AG08395 (cell line): ENCODE measurements at places on chromosomes 2 and 18.

DNA sequence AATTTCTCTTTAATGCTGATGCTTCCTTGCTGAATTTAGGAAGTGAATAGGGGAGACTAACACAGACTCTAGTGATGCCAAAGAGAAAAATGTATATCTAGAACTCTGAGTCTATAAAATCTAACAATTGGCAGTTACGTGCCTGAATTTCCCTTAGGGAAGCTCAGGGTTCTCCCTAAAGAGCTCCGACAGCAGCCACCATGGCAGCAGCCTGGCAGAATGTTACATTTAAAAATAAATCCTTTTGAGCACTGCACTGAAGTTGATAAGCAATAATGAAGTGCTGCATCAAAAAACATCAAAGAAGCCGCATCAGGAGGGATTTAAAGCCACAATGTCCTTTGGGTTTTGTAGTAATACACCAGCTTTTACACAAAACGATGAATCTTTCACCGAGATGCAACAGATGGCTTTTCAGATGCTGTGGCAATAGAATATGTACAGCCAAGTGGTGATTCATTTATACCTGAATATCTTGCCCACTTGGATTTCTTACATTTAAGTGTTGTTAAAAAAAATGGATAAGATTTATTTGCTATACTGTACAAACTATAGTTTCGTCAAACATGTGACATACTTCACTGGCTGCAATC, 291.2 kb upstream of the SESTD1 start:
- no peak for DNase-seq

DNA sequence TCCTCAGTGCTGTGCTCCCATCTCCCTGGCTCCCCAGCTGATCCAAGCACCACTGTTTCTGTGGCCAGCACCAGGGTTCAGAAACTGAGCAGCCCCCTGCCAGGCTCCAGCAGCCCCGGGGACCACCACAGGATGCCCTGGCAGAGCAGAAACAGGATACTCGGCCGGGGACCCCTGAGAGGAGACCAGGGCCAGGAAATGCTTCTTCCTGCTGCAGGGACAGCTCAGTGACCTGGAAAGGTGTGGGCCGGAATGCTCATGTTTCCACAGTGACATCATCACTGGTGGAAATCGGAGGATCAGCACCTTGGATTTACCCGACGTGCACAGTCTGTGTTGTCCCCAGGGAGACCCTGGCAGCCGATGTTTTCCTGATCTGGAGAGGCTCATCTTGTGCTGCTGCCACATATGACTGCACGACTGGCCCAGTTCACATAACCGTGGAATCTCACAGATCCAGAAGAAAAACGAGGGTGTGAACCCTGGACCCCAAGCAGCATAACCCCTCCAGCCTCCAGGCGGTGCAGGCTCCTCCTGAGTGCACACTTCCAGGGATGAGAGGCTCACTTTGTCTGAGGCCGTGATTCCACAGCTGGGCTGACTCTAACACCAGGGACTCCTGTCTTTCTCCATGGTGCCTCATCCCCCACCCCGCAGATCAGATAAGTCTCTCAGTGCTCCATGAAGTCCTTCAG, 58.0 kb downstream of the DDX1 start:
- no peak for DNase-seq

GRCh38 chr2:135960656-135961551, 24.5 kb downstream of the DARS1 start:
- DNase-seq, result no peak

DNA sequence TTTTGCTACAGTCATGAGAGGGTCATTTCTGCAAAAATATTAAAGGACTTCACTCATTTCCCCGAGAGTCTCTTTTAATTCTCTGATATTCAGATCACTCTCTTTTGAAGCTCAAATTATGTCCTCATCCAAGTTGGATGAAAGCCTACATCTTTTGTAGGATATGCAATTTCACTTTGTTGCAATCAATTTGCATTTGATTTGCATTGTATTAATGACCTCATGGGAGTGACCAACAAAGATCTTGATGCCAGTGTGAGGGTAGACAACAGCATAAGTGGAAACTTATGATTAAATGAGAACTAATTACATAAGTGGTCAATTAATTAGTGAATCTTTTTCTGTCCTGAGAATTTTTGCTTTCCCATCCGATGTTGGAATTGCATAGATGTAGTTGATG, 60.3 kb upstream of the UPP2 start:
- DNase-seq, result no peak

DNA sequence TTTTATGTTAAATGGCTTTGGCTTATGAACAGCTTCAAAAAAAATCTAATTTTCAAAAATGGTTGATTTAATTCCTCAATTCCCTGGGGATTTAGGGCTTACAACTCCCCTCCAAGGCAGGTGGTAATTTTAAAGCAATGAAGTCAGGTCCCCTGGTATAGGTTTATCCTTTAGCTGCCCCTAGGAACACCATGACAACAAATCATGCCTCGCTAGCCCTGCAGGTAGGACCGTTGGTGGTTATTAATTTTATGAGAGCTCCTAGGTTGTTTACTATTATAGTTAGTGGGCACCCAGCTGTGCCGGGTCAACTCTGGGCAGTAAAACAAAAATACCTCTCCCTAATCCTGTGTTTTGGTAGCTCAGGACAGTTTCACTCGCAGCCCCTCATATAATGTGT, 26.2 kb upstream of the MBOAT2 start:
- DNase-seq, result no peak

DNA sequence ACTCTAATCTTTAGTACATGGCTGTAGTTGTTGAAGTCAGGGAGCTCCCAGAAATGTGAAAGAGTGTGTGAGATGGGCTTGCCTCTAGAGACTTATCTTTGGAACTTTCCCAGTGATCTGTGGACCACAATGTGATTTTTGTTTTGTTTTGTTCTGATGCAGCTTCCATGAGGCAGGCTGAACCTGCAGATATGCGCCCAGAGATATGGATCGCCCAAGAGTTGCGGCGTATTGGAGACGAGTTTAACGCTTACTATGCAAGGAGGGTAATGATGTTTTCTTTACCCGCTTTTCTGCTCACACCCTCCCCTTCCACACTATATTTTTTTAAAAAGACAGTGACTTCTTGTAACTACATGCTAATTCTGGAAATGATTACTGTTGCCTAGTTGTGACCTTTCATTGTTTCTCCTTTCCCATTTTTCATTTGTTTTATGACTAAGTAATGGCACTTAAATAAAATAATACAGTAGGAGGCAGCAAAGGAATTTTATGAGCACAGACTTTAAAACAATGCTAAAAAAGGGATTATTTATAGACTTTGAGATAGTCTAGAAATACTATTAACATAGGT, 29.3 kb downstream of the BCL2L11 start:
- no peak for DNase-seq

- DNase-seq, result no peak
Observed at GRCh38 chr18:58348951-58349350, 279.9 kb downstream of the ALPK2 start.

DNA sequence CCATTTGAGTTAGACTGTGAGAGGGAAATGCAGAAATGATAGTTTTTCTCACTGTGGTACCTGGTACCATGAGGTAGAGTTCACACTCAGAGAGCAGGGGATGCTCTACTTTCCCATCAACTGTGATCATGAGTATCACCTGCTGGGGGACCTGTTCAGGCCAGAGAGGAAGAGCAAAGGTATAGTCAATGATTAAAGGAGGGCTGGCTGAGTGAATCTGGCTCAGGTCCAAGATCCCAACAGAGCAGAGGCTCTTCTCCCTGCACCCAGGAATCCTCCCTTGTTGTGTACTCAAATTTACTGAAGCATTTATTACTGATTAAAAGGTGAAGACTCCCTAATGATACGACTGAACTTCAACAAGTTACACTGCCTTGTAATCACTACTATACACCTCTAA, 104.6 kb upstream of the CHRNA1 start:
- DNase-seq, result no peak

GRCh38 chr18:59951591-59951990, 51.8 kb downstream of the PMAIP1 start:
- no peak for DNase-seq

DNA sequence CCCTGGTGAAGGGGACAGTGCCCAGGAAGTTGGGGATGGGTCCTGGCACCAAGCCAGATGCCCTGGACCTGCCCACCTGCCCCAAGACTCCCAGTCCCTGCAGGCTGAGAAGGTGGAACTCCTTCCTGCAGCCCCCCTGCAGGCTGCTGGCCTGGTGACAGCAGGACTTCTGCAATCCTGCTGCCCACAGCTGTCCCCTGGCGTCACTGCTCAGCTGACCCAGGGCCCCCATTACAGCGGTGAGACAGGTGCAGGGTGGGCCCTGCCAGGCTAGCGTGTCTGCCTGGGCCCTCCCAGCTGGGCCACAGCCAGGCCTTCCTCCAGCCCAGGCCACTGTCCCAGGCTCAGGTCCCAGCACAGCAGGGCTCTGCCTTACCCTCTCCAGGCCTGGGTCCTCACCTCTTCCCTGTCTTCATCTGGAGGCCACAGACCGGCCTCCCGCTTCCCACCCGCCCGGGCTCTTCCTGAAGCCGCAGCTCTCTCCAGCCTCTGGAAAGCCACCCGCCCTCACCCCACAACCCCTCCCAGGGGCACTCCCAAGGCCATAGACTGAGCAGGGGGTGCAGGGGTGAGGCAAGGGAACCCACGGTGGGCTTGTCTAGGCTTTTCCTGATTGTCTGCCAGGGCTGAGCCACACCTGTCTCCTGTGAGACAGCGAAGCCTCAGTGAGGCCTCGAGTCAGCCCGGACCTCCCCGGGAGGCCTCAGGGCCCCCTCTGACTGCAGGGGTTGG, 8.8 kb upstream of the ERFE start:
- DNase-seq, result no peak

DNA sequence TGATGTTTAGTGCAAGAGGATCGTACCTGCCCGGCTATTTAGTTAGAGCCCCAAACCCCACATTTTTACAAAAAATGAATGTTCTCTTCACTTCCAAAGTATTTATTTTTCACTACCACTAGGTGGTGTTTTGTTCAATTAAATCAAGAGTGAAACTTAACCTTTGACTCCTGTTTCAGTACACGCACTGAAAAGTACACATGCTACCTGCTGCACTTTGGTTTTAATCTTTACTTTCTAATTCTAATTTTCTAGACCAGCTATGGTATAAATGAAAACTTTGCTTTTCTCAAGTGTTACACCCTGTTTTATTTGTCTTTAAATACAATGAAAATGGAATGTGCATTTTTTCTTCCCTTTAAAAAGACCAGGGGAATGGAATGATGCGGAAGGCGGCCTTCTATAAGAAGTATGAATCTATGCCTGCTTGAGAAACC, 31.4 kb upstream of the CHN1 start:
- peak; percentile 41 for DNase-seq

DNA sequence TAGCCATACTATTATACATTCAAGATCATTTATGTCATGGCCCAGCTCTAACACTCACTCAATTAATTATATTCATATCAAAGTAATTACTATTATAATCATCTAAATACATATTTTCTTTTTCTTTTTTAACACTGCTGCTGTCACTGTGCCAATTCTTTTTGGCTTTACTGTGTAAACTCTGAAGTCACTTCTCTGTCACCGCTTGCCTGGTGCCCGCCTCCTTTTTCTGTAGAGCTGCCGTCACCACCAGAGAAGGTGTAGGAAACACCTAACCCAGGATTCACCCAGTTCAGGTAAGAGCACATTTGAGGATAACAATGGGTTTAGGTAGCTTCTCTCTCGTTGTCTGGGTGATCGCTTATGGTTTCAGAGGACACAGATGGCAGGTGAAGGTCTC, 93.3 kb downstream of the AOX1 start:
- no peak for DNase-seq

GRCh38 chr18:9973470-9973869, 59.7 kb downstream of the VAPA start:
- DNase-seq, result no peak

DNA sequence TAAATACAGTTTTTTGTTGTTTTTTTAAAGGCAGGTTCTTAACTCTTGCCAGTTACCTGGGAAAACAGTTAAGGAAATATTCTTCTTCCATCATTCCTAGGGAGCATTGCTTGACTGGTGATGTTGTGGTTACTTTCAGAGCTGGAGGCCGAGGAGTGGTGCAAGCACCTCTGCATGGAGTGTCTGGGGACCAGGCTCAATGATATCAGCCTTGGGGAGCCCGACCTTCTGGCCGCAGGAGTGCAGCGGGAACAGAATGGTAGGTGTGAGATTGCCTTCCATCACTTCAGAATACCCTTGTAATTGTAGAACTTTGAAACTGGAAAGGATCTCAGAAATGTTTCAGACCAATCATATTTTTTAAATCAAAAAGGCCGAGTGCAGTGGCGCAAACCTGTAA, 270.1 kb downstream of the CD226 start:
- no peak for DNase-seq

- no peak for DNase-seq
Observed at GRCh38 chr2:134462791-134463698, 209.2 kb downstream of the MGAT5 start.

DNA sequence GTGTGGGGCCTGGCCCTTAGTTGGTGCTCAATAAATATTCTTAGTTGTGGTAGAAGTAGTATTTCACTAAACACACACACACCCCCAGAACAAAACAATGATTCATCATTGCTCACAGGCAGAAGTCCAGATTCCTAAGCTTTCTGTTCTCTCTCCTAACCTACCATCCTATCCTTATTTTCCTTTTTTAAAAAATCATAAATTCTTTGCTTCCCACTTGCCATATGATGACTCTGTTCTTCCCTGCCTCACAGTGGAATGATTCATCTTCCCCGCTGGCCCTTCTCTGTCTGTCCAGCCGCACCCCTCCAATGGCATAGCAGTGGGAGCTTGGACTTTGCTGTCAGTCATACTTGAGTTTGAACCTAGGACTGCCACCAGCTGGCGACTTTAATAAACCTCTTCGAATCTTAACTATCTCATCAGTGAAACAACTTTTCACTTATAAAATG, 5.2 kb downstream of the EML6 start:
- peak; percentile 87 for DNase-seq

- no peak for DNase-seq
Observed at GRCh38 chr18:60040971-60041370, 141.2 kb downstream of the PMAIP1 start.

GRCh38 chr2:36069074-36069473, 286.5 kb upstream of the CRIM1 start:
- no peak for DNase-seq

DNA sequence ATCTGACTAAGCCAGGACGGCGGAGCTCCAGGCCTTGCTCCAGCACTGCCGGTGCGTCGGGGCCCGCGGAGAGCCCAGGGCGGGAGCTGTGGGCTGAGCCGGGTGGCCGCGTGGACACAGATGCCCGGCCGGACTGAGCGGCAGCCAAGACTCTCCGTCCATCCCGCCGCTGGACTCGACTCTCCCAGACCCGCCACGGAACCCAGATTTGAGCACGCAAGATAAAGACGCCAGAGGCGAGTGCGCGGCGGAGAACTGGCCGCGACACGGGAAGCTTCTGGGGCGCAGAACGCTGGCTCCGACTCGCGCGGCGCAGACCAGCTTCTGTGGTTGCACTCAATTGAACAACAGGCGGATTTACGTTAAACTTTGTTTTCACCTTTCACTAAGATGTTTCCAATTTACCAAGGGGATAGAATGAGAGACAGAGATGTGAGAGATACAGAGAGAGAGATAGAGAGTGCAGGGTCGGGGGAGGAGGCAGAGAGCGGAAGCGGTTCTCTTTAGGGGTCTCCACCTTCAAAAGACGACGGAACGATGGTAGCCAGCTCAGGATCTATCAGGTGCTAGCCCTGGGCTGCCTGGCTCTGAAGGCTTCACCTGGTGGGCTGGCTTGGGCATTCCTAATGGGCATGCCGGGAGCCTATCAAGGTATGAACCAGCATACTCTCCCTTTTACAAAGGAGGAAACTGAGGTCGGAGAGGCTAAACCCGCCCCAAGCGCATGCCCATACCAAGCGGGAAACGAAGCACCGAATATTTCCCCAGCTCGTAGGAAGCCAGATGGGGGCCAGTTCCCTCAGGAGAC, 10.4 kb upstream of the EN1 start:
- DNase-seq, result no peak
